ENCODE measurements at places on chromosomes 16 and 17.

GRCh38 chr17:80330276-80330675 lies 69.6 kb downstream of the RNF213 start:
- DNase-seq, result no peak

GRCh38 chr16:16124438-16124837 lies 98.9 kb downstream of the ABCC6 start:
- no peak for DNase-seq

DNA sequence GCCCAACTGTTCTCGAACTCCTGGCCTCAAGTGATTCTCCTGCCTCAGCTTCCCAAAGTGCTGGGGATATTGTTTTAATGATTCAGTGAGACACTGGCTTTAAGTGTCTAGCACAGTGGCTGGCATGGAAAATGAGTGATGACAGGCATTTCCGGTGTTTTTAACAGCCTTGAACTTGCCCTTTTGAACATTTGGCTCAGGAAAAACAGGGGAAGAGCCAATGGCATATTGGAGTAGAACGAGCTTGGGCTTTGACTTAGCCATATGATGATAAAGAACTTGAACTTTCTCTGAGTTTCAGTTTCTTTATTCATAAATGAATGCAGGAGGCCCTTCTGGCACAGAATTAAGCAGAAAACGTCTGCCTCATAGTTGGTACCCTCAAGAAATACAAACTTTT lies 145.0 kb upstream of the HS3ST4 start:
- DNase-seq, result no peak

GRCh38 chr17:81519284-81520020 lies 6.9 kb upstream of the ACTG1 start:
- peak; percentile 77 for DNase-seq

DNA sequence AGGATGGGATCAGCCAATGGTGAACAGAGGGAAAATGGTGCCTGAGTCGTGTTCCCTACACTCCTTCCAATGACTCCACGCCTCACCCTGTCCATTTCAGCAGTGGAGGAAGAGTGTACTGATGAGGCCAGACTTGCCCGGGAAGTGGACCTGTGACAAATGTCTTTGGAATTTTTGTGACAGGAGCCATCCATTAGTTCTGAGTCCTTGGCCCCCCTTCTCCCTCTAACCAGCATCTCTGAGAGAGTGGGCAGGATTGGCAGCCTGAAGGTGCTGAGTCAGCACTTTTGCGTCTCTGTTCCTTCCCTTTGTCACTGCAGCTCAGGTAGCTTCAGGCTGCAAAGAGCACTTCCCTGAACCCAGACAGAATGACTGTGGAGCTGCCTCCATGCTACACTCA lies 30.8 kb downstream of the BEAN1 start:
- DNase-seq, result no peak

DNA sequence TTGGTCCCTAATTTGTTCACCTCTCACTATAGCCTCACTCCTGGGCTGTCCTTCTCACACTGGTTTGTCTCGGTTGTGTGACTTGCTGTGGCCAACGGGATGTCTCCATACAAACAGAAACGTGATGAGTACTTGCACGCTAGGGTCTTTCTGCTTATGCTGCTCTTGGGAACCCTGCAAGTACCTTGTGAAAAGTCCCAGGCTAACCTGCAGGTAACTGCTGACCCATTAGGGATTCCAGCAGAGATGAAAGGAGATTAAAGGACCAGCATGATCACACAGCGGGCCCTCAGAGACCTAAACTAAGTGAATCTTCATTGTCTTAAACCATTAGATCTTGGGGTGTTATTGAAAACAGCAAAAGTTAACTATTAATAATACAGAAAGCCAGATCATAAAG lies 562.8 kb upstream of the GOT2 start:
- no peak for DNase-seq

GRCh38 chr16:66524601-66525164 lies 25.2 kb downstream of the TK2 start:
- peak; percentile 71 for DNase-seq

DNA sequence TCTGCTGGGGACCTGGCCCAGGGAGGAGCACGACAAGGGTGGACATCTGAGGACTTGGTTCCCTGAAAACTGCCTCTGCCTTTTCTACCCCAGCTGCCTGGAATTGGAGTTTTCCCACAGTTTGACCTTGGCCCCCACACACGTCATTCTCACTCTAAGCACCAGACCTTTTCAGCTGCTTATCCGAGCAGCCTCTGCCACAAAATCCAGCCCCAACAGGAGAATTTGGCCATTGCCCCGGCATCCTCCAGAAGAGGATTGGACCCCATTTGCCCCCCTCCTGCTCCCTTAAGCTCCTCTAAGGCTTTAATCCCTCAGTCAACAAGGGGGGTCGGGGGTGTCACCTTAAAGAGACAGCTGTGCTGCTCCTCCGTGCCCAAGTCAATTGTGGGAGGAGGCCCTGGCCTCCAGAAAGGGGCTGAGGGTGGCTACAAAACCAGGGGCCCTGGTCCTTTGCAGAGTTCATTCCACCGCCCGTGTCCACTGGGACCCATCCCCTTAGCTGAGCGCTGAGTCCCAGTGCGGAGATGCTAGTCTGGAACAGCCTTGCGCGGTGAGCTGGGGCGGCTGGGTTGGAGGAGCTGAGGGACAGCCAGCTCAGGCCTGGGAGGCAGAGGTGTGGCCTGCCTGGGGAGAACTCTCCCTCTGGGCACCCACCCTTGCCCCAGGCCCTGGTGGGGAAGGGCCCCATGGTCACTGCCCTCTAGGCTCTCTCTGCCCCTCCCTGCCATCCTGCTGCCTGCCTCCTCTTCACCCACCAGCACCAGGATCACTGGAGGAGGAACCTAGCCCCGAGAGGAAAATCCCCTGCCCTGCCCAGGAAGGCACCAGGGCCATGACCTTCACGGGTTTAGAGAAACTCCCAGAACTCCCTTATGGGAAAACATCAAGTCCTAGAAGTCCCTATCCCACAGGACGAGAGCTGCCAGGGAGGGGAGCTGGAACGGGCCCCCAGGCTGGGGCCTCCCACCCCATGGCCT lies 18.8 kb downstream of the TTYH2 start:
- no peak for DNase-seq

- DNase-seq, result no peak
Measured at GRCh38 chr17:77959926-77960521, 1.5 kb downstream of the TNRC6C start.

- DNase-seq, result no peak
Measured at GRCh38 chr16:4790261-4790660, 2.1 kb upstream of the SEPTIN12 start.

DNA sequence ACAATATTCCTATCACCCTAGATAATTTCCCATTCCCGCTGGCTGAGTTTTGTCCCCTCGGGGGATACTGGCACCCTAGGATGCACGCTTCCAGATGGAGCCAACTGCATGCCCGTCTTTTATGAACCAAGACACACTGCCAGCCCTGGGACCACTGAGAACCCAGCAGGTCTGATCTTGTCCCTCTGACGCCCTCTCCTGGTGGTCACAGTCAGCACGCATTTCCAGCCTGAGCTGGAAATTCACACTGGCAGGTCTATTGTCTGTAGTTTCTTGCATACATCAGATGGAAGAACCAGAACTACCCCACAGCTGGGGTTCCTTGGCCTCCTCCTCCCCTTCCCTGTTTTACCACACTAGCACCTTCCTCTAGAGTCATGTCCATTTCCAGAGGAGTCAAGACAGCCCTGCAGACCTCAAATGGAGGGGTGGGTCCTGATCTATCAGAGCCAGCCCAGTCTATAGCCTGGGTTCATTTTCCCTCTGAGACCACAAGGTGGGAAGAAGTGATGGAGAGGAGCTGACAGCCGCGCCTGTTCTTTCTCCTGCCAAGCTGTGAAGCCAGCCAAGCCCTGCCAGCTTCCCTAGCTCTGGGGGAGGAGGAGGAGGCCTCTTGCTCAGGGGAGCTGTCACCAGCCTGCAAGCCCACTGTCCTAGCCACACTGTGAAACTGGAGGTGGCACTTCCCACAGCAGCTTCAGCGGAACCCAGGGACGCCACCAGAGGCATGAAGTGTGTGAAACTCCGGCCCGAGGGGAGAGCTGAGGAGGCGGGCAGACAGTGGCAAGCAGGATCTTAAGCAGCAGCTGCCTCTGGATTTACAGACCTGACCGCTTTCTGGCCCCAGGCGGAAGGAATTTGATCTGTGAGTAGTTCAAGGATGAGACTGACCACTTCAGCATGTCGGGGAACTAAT lies 29.3 kb downstream of the MXRA7 start:
- DNase-seq, result peak; percentile 80
